ENCODE measurements at places on chromosomes 5 and 9. TPM values are rescaled to one million over a fixed set of nuclear protein-coding genes. Genes with fewer than 3 reads are reported as not detected.

The WNT8A gene
- total RNA-seq = not detected

The GNA14 gene
- 72.2 TPM for total RNA-seq

The KCNT1 gene
- not detected for total RNA-seq

The HINT2 gene
- total RNA-seq = 9.9 TPM

The ALDH7A1 gene
- 20.4 TPM for total RNA-seq

The HTR1A gene
- total RNA-seq = not detected

The CARD9 gene
- 0.13 TPM for total RNA-seq

The RANBP3L gene
- under 0.01 TPM for total RNA-seq

The PRR7 gene
- total RNA-seq = 2.2 TPM

The RUSC2 gene
- total RNA-seq = 7.8 TPM

The ACTBL2 gene
- total RNA-seq = not detected

The ADAMTSL1 gene
- 4.7 TPM for total RNA-seq

The IRX1 gene
- total RNA-seq = not detected

The SLC46A2 gene
- total RNA-seq = not detected
